Activated CD4-positive, alpha-beta T cell treated with anti-CD3 and anti-CD28 coated beads, Interleukin-2, Interleukin-6, amounts not matched to agents 100 ng/mL and 50 ng/mL, durations not matched to agents 16 hours and 8 hours (primary cell): ENCODE measurements at places on chromosomes 6 and 20.
A peak's percentile ranks its signal among the peaks of the same experiment; 100 is the strongest.

- DNase-seq, result no peak
Measured at GRCh38 chr6:31175971-31176370, 5.5 kb upstream of the POU5F1 start.

GRCh38 chr20:53574819-53575218 lies 18.8 kb downstream of the ZNF217 start:
- DNase-seq, result no peak

GRCh38 chr6:93972791-93973190 lies 553.4 kb upstream of the EPHA7 start:
- DNase-seq, result no peak

DNA sequence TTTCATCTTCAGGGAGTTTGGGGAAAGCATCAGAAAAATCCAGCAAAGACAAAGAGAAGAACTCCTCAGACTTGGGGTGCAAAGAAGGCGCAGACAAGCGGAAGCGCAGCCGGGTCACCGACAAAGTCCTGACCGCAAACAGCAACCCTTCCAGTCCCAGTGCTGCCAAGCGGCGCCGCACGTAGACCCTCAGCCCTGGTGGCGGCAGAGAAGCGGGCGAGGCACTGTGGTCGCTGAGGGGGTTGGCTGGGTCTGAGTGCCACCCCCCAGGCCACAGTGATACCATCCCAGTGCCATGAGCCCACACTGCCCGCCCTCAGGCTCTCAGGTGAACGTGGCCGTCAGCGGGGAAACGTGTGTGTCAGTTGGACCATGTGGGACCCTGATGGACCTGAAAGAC lies 3.2 kb downstream of the MRGBP start:
- no peak for DNase-seq

DNA sequence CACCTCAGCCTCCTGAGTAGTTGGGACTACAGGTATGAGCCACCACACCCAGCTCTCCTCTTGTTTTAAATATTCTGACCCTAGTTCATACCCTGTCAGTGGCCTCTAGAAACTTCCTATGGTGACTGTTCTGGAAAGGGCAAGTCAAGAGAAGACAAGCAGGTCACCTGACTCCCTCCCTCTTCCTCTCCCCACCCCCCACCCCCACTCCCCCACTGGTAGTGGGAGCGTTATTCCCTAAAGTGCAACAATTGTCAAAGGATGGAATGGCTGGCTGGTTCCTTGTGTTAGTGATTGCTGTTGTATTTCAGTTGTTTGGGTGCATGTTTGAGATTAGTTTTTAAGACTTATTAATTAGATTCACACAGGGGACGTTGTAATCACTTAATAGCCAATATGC lies 136.1 kb downstream of the CARMIL1 start:
- DNase-seq, result no peak

DNA sequence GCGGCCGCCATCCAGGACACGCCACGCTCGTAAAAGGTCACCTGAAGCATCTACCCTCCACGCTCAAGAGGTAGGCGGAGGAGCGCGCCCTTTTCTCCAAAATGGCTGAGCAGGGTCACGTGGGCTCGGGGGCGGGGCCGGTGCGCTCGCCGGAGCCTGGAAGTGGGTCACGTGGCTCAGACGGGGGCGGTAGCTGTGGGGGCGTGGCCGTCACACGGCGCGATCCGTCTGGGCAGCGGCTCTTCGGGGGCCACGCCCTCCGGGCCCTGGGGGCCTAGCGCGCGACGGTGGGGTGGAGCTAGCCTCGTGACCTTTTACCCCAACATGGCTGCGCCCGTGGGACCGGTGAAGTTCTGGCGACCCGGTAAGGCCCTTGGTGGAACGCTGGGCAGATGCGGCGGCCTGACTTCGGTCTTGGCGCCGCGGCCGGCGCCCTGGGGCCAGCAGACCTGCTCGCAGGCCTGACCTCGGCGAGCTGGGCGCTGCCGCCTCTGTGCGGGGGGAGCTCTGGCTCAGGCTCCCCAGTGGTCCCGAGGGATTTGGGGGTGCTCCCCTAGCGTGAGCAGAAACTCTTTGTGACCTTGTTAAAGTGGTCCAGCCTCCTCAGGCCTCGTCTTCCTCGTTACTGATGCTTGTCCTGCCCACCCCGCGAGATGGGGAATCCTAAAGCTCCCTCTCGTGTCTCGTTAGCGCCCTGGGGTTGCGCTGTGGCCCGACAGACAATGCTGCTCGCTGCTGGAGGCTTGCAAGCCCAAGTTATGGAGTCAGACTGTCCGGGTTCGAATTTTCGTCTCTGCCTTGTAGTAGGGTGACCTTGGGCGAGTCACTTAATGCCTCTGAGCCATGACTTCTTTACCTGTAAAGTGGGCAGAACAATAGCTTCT lies at the start of gene DHX35:
Gene DHX35, plus strand, starts transcription at position 301 of the 884 bp plus-strand sequence. Its CDS starts 24 bp downstream, at position 325.
- peak; percentile 99 for DNase-seq

- no peak for DNase-seq
Measured at GRCh38 chr6:132228894-132229293, 172.4 kb downstream of the MOXD1 start.

- no peak for DNase-seq
Measured at GRCh38 chr6:12474167-12475140, 184.3 kb downstream of the EDN1 start.

DNA sequence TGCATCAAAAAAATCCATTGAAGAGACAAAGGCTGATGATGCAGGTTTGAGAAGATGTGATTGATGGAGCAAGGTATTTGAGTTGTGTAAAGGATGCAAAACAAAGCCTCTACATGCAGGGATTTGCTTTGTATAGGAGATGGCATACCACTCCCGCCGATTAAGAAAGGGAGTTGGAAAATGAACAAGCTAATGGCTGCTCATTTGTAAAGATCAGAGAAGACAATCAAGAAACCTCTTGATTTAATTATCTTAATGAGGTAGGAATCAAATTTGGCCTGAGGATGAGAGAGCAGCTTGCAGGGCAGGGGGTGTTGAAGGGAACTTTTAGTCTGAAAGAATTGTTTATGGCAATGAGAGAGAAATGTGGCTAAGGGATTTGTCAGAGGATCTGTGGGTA lies 448.2 kb upstream of the ADGRB3 start:
- no peak for DNase-seq

DNA sequence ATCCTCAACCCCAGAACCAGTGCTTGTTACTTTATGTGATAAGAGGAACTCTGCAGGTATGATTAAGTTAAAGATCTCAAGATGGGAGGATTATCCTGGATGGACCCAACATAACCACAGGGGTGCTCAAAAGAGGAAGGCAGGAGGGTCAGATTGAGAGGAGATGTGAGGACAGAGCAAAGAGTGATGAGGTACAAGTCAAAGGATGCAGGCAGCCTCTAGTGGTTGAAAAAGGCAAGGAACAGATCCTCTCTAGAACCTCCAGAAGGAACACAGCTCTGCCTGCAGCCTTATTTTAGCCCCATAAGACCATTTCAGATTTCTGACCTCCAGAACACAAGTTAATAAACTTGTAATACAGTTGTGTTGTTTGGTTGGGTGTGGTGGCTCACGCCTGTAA lies 41.2 kb downstream of the PDSS2 start:
- DNase-seq, result no peak

DNA sequence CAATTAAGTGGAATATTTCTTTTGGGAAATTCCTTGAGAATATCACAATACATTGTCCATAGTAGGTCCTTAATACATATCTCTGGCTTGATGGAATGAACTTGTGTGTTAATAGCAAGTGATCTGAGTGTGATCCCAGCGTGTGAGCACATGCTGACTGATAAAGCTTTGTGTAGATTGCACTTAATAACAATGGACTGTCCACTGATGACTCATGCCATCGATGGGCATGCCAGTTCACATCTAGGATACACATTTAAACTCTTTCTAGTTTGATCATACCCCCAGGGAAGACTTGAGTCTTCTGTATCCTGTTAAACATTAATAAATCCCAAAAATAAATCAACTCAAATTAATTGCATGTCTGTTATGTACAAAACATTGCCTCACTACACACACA lies 454.3 kb upstream of the SPTLC3 start:
- no peak for DNase-seq
